ENCODE measurements at places on chromosomes 12 and 14.

DNA sequence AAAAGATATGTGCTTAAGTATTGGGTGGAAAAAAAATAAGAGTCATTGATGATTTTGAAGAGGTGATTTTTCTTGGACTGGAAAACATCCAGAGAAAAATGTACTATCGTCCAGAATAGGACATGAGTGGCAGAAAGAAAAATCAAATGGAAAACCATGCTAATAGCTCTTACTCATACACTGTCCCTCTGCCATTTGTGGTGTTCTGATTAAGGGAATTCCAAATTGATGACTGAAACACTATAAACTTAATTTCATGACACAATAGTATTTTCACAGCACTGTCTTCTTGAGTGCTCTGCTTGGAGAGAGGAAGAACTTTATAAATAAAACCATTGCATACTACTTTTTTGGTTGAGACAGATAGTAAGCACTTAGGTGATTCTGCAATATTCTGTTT lies 72.4 kb downstream of the USP15 start:
- no peak for DNase-seq

GRCh38 chr14:75406102-75406501 lies 21.7 kb upstream of the JDP2 start:
- no peak for DNase-seq

GRCh38 chr12:124536641-124537040 lies 30.8 kb downstream of the NCOR2 start:
- DNase-seq: no peak

DNA sequence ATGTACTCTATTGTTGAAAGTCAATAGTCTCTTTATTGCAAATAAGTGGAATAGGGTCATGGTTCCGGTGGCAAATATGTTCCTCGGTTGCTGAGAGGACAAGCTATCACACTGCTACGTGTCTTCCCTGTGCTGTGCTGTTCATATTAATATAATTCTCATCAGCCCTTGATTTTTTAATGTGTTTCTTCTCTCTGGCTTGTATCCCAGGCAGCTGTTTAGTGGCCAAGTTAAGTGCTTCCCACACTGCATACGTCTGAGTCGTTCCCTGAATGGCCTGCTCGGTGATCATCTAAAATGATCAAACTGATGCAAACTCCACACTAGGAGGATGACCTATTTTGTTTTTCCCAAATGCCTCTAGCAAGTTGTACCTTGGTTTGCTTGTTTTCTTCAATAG lies 186.4 kb downstream of the ANO6 start:
- no peak for DNase-seq

GRCh38 chr14:66657780-66658179 lies 149.8 kb downstream of the GPHN start:
- DNase-seq: no peak

- peak; percentile 55 for DNase-seq
Observed at GRCh38 chr14:28773861-28774691, 7.5 kb downstream of the FOXG1 start.

GRCh38 chr12:105840384-105840783 lies 298.4 kb downstream of the NUAK1 start:
- no peak for DNase-seq
